Lung (tissue), 17 donors: ENCODE measurements at places on chromosomes 12 and 14. TPM values are rescaled to one million over a fixed set of nuclear protein-coding genes. Genes with fewer than 3 reads are reported as not detected.

The PRIM1 gene
- 5.5 TPM for total RNA-seq

The NAV3 gene
- total RNA-seq, result 12.5 TPM

The JAG2 gene
- 32.1 TPM for total RNA-seq

The RERGL gene
- 3.2 TPM for total RNA-seq

The RHOJ gene
- total RNA-seq, result 25.7 TPM

The TSPAN8 gene
- total RNA-seq, result 7.1 TPM

The ANO2 gene
- total RNA-seq, result 11.3 TPM

The ADAM21 gene
- total RNA-seq, result 0.17 TPM

The CLMN gene
- 16.2 TPM for total RNA-seq

The SPTB gene
- total RNA-seq, result 11.5 TPM

The CBLN3 gene
- total RNA-seq, result 1.7 TPM

The THTPA gene
- total RNA-seq, result 10.7 TPM

The IFI27 gene
- 94.1 TPM for total RNA-seq

The FAM186B gene
- total RNA-seq, result 0.80 TPM

The TROAP gene
- total RNA-seq, result 4.6 TPM

The KRT72 gene
- 0.17 TPM for total RNA-seq

The LBHD2 gene
- not detected for total RNA-seq

The KLRC2 gene
- not detected for total RNA-seq

The TNFAIP2 gene
- total RNA-seq, result 65.6 TPM

The GRIN2B gene
- 2.6 TPM for total RNA-seq

The KICS2 gene
- total RNA-seq, result 7.1 TPM

The NOVA1 gene
- total RNA-seq, result 10.0 TPM

The CCDC60 gene
- total RNA-seq, result 4.7 TPM

The HSPB8 gene
- total RNA-seq, result 34.4 TPM

The CFAP251 gene
- total RNA-seq, result 24.0 TPM

The KCNH3 gene
- total RNA-seq, result 1.6 TPM

The CD69 gene
- total RNA-seq, result 5.2 TPM

The RAD51AP1 gene
- total RNA-seq, result 6.9 TPM

The PSMA3 gene
- 64.3 TPM for total RNA-seq

The MYH6 gene
- 7.1 TPM for total RNA-seq

The SDR9C7 gene
- total RNA-seq, result not detected

The TMEM263 gene
- total RNA-seq, result 32.2 TPM

The GPR84 gene
- 1.5 TPM for total RNA-seq

The EFS gene
- 18.2 TPM for total RNA-seq

The RNF34 gene
- total RNA-seq, result 41.4 TPM

The APOF gene
- not detected for total RNA-seq

The ABCC9 gene
- total RNA-seq, result 12.7 TPM

The CLEC4C gene
- total RNA-seq, result not detected

The CIDEB gene
- 9.6 TPM for total RNA-seq

The SLCO1A2 gene
- 1.1 TPM for total RNA-seq

The HHIPL1 gene
- 4.0 TPM for total RNA-seq

The TBX3 gene
- total RNA-seq, result 126 TPM

The SLC25A47 gene
- total RNA-seq, result not detected

The PLA2G1B gene
- 6.5 TPM for total RNA-seq

The KRT71 gene
- total RNA-seq, result not detected

The RFX4 gene
- not detected for total RNA-seq

The RTL1 gene
- total RNA-seq, result 0.09 TPM

The NXPH4 gene
- 0.80 TPM for total RNA-seq

The RPGRIP1 gene
- 0.43 TPM for total RNA-seq

The SLC7A7 gene
- 28.0 TPM for total RNA-seq

The P2RX2 gene
- total RNA-seq, result 0.25 TPM

The FGF23 gene
- total RNA-seq, result not detected
